B cell (primary cell): ENCODE measurements at places on chromosomes 16 and 17. TPM values are rescaled to one million over a fixed set of nuclear protein-coding genes. Genes with fewer than 3 reads are reported as not detected.

Gene KRT25
- not detected in 2 replicates for polyA plus RNA-seq

Gene ZFP3
- 3.2 and 5.1 TPM in 2 replicates for polyA plus RNA-seq

Gene SDR42E1
- 1.2 and 2.1 TPM in 2 replicates for polyA plus RNA-seq

Gene HBQ1
- polyA plus RNA-seq = not detected in 2 replicates

Gene CTRB2
- polyA plus RNA-seq = not detected in 2 replicates

Gene OR2C1
- 0.52 and 0.91 TPM in 2 replicates for polyA plus RNA-seq

Gene SLC7A5
- polyA plus RNA-seq = 2.5 and 19.0 TPM in 2 replicates

Gene ADORA2B
- not detected in 2 replicates for polyA plus RNA-seq

Gene SCGB1C2
- not detected in 2 replicates for polyA plus RNA-seq

Gene FBXW10B
- 0.07 and 0.10 TPM in 2 replicates for polyA plus RNA-seq

Gene NPIPB6
- polyA plus RNA-seq = 2.1 and 2.3 TPM in 2 replicates

Gene GABARAPL2
- polyA plus RNA-seq = 73.0 and 107 TPM in 2 replicates

- H3K27me3 ChIP-seq = no peaks in the 10 kb centered on the region
- no peak overlapping the region for H3K4me3 ChIP-seq
- H3K27ac ChIP-seq = no peak overlapping the region
- no peaks in the 10 kb centered on the region for H3K4me1 ChIP-seq
- peak; percentile 42 for DNase-seq
Measured at GRCh38 chr17:16304830-16305229, 48.4 kb downstream of the CENPV start.

DNA sequence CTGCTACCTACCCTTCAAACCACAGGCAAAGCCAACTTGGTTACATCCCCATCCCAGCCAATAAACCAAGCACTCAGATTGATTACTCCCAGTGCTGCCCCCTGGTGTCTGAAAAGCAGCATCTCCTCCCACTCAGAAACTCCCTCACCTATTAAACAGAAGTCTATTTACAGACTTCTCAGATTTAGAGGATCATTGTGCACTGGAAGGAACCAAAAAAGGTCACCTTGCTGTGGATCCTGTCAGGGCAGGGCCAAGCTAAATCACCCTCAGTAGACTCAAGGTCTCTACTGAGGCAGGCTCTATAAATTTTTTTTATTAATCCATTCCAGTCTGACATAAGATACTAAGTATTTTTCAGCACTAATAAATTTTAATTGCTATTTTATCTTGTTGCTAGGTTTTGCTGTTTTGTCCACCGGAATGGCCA lies 17.6 kb downstream of the HIGD1B start:
- H3K27ac ChIP-seq = no peak overlapping the region
- H3K27me3 ChIP-seq = no peaks in the 10 kb centered on the region
- H3K4me1 ChIP-seq = no peaks in the 10 kb centered on the region
- no peak overlapping the region for H3K4me3 ChIP-seq
- H3K36me3 ChIP-seq = peaks cover 5% of the 10 kb centered on the region
- DNase-seq = peak; percentile 80

GRCh38 chr16:68088130-68088972 lies 3.2 kb downstream of the NFATC3 start:
- peaks cover 53% of the 10 kb centered on the region for H3K4me1 ChIP-seq
- peak overlapping the region; percentile 78 for H3K27ac ChIP-seq
- peak overlapping the region; percentile 7 for H3K4me3 ChIP-seq
- H3K36me3 ChIP-seq = no peaks in the 10 kb centered on the region
- H3K27me3 ChIP-seq = no peaks in the 10 kb centered on the region

DNA sequence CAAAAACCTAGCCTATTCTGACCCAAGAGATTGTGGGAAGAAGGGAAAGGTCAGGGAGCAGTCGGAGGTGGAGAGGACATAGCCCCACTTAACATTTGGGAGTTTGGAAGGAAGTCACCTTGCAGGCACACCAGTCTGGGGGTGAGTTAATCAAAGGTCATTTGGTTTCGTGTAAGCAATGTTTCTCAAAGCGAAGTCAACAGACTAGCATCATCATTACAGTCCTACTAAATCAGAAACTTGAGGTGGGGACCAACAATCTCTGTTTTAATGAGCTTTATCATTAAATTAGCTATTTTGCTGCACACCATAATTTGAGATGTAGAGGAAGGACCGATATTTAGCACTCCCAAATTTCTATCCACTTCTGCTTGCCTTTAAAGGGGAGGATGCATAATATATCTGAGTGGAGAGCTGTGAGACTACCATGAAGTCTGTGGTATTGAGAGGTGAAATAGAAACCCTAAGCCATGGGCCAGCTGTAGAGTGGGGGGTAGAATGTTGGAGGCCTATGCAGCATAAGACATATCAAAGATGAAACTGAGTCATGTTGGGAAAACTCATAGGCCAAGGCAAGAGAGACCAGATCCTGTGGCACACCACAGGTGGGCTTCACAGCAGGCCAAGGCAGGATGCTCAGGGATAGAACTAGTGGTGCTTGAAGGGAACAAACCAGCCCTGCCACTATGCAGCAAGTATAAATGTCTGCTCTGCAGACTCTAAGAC lies 141.7 kb upstream of the ANKFN1 start:
- no peaks in the 10 kb centered on the region for H3K36me3 ChIP-seq
- no peak overlapping the region for H3K27ac ChIP-seq
- no peaks in the 10 kb centered on the region for H3K4me1 ChIP-seq
- no peaks in the 10 kb centered on the region for H3K27me3 ChIP-seq

GRCh38 chr16:1428511-1428910 lies 2.4 kb upstream of the PERCC1 start:
- H3K36me3 ChIP-seq = no peaks in the 10 kb centered on the region
- H3K4me1 ChIP-seq = peaks cover 19% of the 10 kb centered on the region
- no peak overlapping the region for H3K27ac ChIP-seq
- H3K27me3 ChIP-seq = no peaks in the 10 kb centered on the region
- no peak overlapping the region for H3K4me3 ChIP-seq

GRCh38 chr16:80803339-80804055 lies 901 bp downstream of the CDYL2 start:
- DNase-seq = peak; percentile 50
- no peaks in the 10 kb centered on the region for H3K36me3 ChIP-seq
- peaks cover 5% of the 10 kb centered on the region for H3K27me3 ChIP-seq
- peaks cover 6% of the 10 kb centered on the region for H3K4me1 ChIP-seq
- peak overlapping the region; percentile 34 for H3K4me3 ChIP-seq
- no peak overlapping the region for H3K27ac ChIP-seq

- no peaks in the 10 kb centered on the region for H3K4me1 ChIP-seq
- no peak overlapping the region for H3K27ac ChIP-seq
- H3K27me3 ChIP-seq = no peaks in the 10 kb centered on the region
- DNase-seq = no peak
Measured at GRCh38 chr17:16463358-16464302, 28.4 kb downstream of the LRRC75A start.

- H3K27ac ChIP-seq = no peak overlapping the region
- H3K4me3 ChIP-seq = no peak overlapping the region
- DNase-seq = no peak
- H3K4me1 ChIP-seq = no peaks in the 10 kb centered on the region
- no peaks in the 10 kb centered on the region for H3K27me3 ChIP-seq
Measured at GRCh38 chr16:27538528-27538927, 11.2 kb downstream of the GTF3C1 start.

GRCh38 chr16:57887711-57888110 lies 83.2 kb downstream of the CNGB1 start:
- H3K27me3 ChIP-seq = peaks cover 21% of the 10 kb centered on the region
- no peak overlapping the region for H3K4me3 ChIP-seq
- no peak for DNase-seq
- H3K36me3 ChIP-seq = no peaks in the 10 kb centered on the region

DNA sequence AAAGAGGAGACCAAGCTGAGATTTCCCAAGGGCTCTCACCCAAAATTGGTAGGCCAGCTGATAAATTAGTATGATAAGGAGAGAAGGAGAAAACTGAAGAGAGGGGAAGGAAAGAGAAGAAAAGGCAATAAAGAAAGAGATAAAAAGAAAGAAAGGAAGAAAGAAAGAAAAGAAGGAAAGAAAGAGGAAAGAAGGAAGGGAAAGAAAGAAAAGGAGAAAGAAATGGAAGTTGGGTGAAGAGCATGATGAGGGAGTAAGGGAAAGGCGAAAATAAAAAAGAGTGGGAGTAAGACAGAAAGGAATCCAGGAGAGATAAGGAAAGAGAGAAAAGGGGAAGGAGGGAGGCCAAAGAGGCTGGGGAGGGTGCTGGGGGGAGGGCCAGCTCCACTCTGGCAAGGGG lies 95.4 kb downstream of the MRM1 start:
- no peaks in the 10 kb centered on the region for H3K4me1 ChIP-seq
- peaks cover 5% of the 10 kb centered on the region for H3K27me3 ChIP-seq
- no peak for DNase-seq

DNA sequence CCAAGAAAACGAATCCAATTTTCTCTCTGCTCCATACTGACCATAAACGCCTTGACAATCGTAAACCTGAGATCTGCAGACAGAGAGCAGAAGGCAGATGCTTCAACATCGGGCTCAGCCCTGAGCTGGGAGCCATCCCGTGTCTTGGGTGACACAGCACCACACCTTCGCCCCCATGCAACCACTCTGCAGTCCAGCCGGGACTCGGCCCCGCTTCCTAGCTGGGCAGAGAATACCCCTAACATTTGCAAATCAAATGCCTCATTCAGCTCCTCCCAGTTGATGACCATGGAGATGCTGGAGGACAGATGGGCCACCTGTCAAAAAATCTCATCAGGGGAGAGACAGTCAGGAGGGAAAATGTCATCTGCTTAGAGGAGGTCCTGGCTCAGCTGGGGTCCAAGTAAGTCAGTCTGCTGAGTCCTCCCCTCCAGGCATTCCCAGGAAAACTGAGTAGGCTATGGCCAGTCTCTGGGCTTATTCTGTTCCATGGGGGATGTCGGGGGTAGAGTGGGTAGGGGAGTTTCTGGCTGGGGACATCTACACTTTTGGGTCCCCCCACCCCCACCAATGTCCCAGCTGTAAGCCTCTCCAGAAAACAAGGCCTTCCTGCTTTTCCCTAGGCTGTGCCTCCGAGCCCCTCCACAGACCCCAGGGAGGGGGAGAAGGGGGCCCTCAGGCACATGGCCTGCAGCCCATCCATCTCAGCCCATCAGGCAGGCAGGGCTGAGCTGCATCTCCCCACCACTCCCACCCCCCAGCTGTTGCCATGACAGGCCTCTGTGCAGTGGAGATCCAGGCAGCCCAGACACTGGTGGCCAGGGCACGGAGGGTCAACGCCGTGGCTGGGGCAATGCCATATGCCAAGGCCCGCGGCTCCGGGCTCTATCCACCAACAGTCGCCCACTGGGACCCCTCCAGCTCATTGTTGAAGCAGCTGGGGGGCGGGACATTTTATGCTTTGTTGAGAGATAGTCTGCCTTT lies 158.6 kb downstream of the AXIN2 start:
- H3K4me1 ChIP-seq = no peaks in the 10 kb centered on the region
- no peaks in the 10 kb centered on the region for H3K36me3 ChIP-seq
- H3K27ac ChIP-seq = no peak overlapping the region
- no peak overlapping the region for H3K4me3 ChIP-seq

DNA sequence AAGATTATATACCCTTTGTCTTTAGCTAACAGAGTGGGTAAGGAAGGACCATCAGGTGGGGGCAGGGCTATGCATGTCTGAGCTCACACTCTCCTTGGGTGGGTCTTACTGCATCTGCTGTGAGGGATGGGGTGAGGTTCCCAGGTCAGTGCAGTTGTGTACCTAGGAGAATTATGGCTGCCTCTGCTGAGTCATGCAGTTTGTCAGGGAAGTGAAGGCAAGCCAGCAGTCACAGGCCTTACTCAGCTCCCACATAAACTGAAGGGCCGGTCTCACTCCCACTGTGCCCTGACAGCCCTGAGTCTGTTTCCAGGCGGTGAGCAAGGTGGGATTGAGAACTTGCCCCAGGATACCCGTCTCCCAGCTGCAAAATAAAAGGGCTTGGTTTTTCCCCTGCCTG lies 328.6 kb downstream of the MAP2K6 start:
- no peak for DNase-seq
- no peak overlapping the region for H3K4me3 ChIP-seq
- no peaks in the 10 kb centered on the region for H3K4me1 ChIP-seq
- no peaks in the 10 kb centered on the region for H3K36me3 ChIP-seq

DNA sequence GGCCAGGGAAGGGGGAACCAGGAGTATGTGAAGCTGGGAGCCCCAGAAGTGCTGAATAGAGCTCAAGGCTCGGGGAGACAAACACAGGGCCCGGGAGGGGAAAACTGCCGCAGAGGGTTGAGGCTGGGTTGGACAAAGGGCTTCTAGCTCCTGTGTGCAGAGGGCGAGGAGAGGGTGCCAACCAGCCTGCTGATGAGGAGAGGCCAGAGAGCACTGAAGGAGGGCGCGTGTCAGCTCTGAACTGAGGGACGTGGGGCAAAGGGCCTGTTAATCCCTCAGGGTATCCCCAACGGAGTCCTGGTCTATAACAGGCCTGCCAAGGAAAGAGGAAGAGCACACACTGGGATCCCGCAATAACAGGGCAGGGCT lies 151.3 kb downstream of the C16orf78 start:
- no peak overlapping the region for H3K27ac ChIP-seq
- H3K4me1 ChIP-seq = peaks cover 11% of the 10 kb centered on the region
- H3K27me3 ChIP-seq = peaks cover 4% of the 10 kb centered on the region
- DNase-seq = no peak

DNA sequence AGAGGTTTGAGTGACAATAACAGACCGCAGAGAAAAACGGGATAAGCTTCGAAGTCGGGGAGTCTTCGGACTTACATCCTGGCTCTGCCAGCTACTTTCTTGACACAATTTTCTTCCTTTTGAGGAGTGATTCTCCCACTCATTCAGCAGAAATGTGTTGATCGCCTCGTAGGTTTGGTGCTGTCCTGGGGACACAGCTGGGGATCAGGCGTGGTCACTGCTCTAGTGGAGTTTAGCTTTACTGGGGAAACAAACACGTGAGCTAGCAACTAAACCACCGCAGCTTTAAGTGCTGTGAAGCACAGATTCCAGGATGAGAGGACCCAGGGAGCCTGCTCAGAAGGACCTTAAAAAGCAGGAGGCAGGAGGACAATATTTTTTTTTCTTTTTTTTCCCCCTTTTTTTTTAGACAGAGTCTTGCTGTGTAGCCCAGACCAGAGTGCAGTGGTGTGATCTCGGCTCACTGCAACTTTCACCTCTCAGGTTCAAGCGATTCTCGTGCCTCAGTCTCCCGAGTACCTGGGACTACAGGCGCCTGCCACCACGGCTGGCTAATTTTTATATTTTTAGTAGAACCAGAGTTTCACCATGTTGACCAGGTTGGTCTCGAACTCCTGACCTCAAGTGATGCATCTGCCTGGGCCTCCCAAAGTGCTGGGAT lies 858 bp downstream of the NUBP1 start:
- H3K36me3 ChIP-seq = no peaks in the 10 kb centered on the region
- H3K4me1 ChIP-seq = peaks cover 36% of the 10 kb centered on the region
- peak overlapping the region; percentile 97 for H3K27ac ChIP-seq
- no peaks in the 10 kb centered on the region for H3K27me3 ChIP-seq

DNA sequence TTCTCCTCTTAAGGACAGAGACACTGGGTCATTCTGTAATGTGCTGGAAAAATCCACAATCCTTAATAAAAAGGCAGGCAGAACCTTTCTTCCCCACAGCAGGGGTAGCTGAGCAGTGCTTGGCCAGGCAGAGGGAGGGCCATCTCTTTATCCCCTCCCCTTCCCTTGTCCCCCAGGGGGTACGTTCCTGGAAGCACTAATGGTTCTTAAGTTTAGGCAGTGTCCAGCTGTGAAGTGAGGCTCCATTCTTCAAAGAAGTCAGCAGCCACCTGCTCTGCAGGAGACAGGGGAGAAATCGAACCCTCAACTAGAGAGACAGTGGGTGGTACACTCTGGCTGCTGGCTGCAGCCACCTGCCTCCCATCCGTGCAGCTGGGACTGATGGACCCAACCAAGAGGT lies 533.9 kb upstream of the CDH11 start:
- H3K36me3 ChIP-seq = no peaks in the 10 kb centered on the region
- no peaks in the 10 kb centered on the region for H3K27me3 ChIP-seq
- no peak overlapping the region for H3K4me3 ChIP-seq
- H3K4me1 ChIP-seq = no peaks in the 10 kb centered on the region
- no peak for DNase-seq

- peak; percentile 10 for DNase-seq
- H3K27ac ChIP-seq = no peak overlapping the region
- H3K4me1 ChIP-seq = peaks cover 7% of the 10 kb centered on the region
- H3K36me3 ChIP-seq = no peaks in the 10 kb centered on the region
Measured at GRCh38 chr16:80931801-80932707, 74.6 kb downstream of the CMC2 start.
